A549 treated with dexamethasone at 1 μM for 4 hours (cell line): ENCODE measurements at places on chromosomes 11 and 22. TPM values are rescaled to one million over a fixed set of nuclear protein-coding genes. Genes with fewer than 3 reads are reported as not detected.

SYT8 gene
- total RNA-seq = 0.26 to 0.73 TPM (median 0.42 TPM) in 5 replicates

SIK3 gene
- total RNA-seq = 5.5 to 10.0 TPM (median 8.3 TPM) in 5 replicates

TRIM66 gene
- total RNA-seq = 0.88 to 2.8 TPM (median 2.2 TPM) in 5 replicates

GAS2 gene
- total RNA-seq = 0.67 to 1.1 TPM (median 0.86 TPM) in 5 replicates

LMNTD2 gene
- total RNA-seq = 1.6 to 3.4 TPM (median 2.4 TPM) in 5 replicates

OR5T1 gene
- not detected in 5 replicates for total RNA-seq

TNNT3 gene
- total RNA-seq = 0.15 to 0.25 TPM in 2 of 5 replicates, not detected in the others

CD3E gene
- not detected in 5 replicates for total RNA-seq
